ENCODE measurements at places on chromosomes 11 and 22.

DNA sequence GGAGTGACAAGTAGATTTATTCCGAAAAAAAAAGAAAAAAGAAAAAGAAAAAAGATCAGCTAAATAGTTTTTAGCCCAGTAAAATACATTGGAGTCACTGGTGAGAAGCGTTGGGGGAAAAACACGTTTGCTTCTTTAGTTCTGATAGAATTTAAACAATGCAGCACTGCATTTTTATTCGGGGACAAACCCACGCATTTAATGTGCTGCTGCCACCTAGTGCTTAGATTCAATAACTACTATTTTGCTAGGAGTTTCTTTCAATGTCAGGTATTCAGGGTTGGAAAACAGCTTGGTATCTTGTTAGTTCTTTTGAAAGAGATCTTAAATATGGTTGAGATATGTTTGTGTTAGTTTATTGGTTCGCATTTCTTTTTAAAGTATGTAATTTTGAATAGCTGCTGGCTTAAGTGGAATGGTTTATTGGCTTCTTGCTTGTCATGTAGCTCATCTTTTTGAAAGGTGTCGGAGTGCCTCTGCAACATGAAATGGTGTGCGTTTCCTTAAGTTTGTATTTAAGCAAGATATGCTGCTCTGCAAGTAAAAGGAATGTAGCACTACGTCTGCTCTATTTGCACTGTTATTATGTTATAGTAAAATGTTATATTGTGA is 41.9 kb downstream of the SVIP start:
- DNase-seq, result no peak

GRCh38 chr11:31355817-31356216 is 13.7 kb downstream of the DCDC1 start:
- DNase-seq, result no peak

- no peak for DNase-seq
These were observed 12.7 kb downstream of the PDHX start for GRCh38 chr11:34928960-34929680.

DNA sequence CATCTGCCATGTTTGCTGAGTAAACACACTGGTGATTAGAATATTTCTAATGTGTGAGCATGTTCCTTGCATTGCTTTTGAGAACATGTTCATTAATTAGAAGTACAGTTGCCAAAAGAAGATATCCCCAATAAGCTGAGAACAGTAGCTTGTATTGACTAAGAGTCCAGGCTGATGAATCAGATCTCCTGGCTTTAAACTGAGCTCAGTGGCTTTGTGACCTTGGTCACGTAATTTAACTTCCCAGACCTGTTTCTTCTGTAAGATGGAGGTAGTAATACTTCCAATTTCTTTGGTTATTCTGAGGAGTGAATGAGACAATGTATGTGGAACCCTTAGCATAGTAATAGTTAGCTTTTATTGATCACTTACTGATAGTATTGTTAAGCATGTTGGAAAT is 61.9 kb downstream of the CYB5R2 start:
- DNase-seq, result no peak

- no peak for DNase-seq
These were observed 111.8 kb downstream of the MSANTD4 start for GRCh38 chr11:105910095-105910715.
